ENCODE measurements at places on chromosomes 5 and 9.

- peak; percentile 47 for DNase-seq
Measured at GRCh38 chr5:139808481-139809330, 13.1 kb downstream of the PSD2 start.

DNA sequence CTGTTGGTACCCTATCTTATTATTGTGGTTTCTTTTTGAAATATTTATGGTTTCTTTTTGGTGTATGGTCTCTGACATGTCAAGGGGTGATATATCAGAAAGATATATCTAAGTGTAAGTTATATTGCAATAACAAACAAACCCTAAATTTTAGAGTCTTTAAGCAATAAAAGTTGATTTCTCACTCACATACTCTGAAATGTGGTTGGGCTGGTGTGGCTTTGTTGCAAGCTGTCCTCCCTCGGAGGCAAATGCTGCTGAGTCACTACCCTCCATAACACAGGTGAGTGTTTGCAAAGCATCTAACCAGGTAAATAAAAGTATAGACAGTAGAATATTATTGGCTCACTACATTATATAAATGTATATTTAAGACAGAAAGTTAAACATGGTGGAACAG is 253.2 kb downstream of the CDH18 start:
- DNase-seq = no peak

- no peak for DNase-seq
Measured at GRCh38 chr5:95783661-95784060, 38.9 kb downstream of the GLRX start.

GRCh38 chr5:96075579-96076289 is 114.1 kb upstream of the ELL2 start:
- no peak for DNase-seq

GRCh38 chr9:108704156-108704852 is 151.5 kb downstream of the ACTL7B start:
- DNase-seq = no peak

DNA sequence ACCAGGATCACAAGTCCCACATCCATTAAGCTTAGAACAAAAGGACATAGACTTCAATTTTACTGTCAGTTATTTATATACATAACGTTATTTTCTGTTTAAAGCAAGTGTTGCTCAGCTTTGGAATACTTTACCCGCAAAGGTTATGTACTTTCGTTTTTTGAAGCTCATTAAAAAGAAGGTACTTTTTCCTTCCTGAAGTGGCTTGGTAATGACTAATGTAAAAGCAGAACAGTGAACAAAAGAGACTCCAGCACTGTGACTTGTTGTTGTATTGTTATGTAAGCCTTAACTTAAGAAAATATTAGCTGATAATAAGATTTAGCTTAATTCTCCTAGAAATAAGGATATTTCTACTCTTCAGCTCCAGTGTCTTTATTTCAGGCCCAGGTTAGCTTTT is 97.3 kb upstream of the SLCO6A1 start:
- DNase-seq = no peak

DNA sequence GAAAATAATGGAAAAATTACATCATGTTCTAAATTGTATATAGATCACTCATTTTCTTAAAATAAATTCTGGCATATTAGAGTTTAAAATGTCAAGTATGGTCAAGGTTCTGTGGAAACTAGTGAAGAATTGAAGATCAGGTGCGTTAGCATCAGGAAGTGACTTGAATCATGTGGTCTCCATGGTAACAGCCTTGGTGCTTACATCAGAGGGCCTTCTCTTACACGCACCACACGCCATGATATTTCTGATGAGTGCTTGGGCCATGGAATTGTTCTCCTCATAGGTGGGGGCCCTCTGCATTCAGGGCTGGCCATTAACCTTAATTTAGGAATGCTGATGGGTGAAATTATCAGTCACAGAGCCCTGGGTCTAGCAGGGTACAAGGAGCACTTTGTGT is 288.1 kb upstream of the EFNA5 start:
- no peak for DNase-seq

DNA sequence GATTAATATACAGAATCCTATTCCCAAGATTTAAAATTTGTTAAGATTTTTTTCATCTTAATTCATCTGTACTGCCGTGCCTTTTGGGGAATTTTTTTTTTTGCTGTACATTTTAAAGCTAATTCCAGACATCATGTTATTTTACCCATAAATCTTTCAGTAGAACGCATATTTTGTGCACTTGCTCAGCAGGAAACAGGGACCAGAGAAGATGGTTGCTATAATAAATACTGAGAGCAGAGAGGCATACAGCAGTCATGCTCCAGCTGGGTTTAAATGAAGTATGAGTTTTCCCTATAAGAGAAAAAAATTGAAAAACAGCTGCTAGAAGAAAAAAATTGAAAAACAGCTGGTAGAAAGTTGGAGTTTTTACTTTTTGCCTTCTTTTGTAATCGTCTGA is 196.9 kb upstream of the PUM3 start:
- DNase-seq = no peak

DNA sequence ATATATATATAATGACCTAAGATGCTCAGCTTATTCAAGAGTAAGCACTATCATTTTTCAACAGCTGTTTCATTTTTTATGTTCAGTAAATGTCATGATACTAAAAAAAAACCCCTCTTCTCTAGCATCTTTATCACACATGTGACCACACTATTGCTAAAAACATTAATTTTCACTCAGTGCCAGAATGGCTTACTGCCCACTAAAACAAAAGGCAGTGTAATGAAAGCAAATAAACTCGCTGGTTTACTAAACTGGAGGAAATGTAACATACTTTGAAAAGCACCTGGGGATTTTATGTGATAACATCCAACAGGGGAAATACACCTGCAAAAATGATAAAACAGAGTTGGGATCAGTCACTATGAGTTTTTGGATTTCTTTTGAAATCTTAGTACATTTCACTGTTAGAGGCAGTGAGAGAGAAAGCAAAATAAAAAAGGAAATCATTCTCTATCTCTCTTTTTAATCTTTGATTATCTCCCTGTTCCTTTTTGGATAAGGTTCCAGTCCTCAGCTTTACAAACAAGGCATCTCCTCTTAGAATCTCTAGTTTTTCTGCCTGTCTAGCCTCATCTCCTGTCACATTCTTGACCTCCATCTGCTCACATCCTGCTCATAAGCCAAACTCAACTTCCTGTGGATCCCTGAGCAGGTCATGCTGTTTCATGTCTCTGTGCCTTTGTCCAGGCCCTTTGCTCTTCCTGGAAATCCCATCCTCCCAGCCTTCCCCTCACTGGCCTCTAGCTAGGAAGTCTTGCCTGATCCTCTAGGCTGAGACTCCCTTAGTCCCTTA is 338.0 kb downstream of the MAN2A1 start:
- DNase-seq = no peak

GRCh38 chr9:135591506-135592330 is 30.2 kb downstream of the PAEP start:
- no peak for DNase-seq

- DNase-seq = no peak
Measured at GRCh38 chr9:123282362-123283047, 14.1 kb upstream of the STRBP start.

All from neural crest cell (in vitro differentiated cells).